ENCODE measurements at places on chromosomes 12 and 14.

DNA sequence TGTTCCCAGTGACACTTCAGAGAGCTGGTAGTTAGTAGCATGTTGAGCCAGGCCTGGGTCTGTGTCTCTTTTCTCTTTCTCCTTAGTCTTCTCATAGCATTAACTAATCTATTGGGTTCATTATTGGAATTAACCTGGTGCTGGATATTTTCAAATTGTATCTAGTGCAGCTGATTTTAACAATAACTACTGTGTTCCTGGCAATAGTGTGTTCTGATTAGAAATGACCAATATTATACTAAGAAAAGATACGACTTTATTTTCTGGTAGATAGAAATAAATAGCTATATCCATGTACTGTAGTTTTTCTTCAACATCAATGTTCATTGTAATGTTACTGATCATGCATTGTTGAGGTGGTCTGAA, 3.0 kb downstream of the FOS start:
- no peak for DNase-seq

DNA sequence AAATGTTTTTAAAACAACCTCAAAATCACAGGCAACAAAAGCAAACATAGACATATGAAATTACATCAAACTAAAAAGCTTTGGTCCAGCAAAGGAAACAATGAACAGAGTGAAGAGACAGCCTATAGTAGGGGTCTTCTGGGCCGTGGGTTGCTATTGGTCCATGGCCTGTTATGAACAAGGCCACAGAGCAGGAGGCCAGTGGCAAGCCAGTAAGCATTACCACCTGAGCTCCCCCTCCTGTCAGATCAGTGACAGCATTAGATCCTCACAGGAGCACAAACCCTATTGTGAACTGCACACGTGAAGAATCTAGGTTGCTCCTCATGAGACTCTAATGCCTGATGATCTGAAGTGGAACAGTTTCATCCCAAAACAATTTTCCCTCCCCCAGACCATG, 174.0 kb downstream of the DIO2 start:
- no peak for DNase-seq

DNA sequence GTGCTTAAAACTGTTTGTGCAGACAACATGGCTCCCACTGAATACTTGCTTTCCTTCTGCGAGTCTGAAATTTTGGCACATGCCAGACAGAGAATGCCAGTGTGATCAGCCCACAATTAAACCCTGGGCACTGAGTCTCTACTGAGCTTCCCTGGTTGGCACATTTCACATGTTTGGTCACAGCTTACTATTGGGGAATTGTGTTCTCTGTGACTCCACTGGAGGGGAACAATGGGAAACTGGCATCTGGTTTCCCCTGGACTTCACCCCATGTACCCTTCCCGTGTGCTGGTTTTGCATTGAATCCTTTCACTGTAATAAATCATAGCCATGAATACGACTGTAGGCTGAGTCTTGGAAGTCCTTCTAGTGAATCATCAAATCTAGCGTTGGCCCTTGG, 64.9 kb downstream of the EFCAB11 start:
- DNase-seq: no peak

- no peak for DNase-seq
Measured at GRCh38 chr12:75954041-75954440, 77.5 kb downstream of the PHLDA1 start.

DNA sequence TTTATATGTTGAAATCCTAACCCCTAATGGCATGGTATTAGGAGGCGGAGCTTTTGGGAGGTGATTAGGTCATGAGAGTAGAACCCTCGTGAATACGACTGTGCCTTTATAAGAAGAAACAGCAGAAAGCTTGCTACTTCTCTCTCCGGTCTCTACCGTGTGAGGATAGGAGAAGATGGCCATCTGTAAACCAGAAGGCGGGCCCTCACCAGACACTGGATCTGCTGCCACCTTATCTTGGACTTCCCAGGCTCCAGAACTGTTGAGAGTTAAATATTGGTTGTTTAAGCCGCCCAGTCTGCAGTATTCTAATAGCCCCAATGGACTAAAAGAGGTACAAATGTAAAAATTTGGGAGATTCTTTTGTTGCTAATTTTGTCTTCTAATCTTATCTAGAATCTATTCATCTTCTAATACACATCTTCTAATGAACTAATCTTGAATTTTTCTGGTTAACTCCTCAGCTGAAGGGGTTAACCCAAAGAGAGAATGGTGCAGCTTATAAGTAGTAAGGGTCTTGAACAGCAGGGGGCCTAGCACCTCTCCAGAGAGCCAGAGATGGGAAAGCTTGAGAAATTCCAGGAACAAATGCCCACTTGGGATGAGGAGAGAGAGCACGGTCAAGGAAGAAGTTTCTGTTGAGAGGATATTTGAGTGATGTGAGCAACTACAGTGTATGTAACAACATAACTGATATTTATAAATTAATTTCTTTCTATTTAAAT, 264.0 kb upstream of the GRIP1 start:
- no peak for DNase-seq

DNA sequence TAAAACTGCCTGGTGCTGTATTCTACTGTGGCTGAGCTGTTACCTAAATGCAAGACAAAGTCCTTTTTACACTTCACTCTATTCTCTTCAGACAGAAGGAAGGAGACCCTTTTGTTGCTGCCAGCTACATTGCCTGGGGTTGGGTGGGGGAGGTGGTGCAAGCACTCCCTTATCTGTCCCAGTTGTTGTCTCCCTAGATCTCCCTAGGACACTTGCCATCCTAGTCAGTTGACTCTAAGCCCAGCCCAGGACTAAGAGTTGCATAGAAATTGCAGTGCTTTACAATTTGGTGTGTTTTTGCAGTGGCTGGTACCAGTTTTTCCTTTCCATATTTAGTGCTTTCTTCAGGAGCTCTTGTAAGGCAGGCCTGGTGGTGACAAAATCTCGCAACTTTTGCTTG, 35.1 kb downstream of the SCYL2 start:
- no peak for DNase-seq

GRCh38 chr12:118035190-118036041, 18.9 kb downstream of the RFC5 start:
- no peak for DNase-seq

DNA sequence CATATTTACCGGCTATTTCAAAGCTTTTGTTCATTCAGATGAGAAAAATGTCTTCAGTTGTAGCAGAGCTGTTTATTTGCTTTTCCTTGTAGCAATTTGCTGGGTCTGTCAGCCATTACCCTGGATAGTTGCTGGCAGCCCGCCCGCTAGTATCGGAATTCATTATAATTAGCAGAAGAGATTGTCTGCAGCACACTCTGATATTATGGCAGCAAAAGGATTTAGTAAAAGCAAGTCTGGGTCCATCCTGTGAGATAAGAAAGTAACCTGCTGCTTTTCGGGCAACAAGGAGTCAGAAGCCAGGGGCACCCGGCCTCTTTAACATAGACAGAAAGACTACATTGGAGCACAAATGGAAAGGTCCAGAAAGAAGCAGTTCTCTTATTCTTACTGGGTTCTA, 6.1 kb upstream of the SLC35E3 start:
- no peak for DNase-seq

GRCh38 chr12:114794049-114794558, 110.1 kb upstream of the TBX3 start:
- no peak for DNase-seq

DNA sequence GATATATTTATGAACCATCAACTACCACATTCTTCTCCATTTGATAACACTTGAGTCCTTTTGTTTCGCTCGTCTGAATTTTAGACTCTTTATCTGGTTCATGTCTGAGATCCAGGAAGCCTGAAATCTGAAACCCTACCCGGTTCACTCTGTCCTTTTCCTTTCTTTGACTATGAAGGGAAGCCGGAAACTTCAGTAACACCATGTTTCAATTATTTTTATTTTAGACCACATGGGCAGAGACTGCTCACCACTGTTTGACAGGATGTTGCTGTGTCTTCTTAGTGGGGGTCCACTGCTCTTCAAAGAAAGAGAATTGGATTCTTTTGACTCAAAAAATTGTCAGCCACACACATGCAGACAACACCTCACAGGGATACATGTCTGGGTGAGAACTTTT, 331.9 kb upstream of the FLRT2 start:
- no peak for DNase-seq

GRCh38 chr12:85468356-85469157, 188.5 kb downstream of the ALX1 start:
- DNase-seq: no peak

GRCh38 chr12:124022161-124022560, 49.1 kb downstream of the ZNF664 start:
- no peak for DNase-seq

GRCh38 chr12:59179231-59179630, 258.9 kb upstream of the LRIG3 start:
- no peak for DNase-seq

GRCh38 chr12:7169951-7170350, 19.5 kb upstream of the PEX5 start:
- DNase-seq: no peak
